ENCODE measurements at places on chromosomes 4 and X.

- no peak for DNase-seq
Observed at GRCh38 chr4:182320580-182320979, 77.4 kb downstream of the TENM3 start.

DNA sequence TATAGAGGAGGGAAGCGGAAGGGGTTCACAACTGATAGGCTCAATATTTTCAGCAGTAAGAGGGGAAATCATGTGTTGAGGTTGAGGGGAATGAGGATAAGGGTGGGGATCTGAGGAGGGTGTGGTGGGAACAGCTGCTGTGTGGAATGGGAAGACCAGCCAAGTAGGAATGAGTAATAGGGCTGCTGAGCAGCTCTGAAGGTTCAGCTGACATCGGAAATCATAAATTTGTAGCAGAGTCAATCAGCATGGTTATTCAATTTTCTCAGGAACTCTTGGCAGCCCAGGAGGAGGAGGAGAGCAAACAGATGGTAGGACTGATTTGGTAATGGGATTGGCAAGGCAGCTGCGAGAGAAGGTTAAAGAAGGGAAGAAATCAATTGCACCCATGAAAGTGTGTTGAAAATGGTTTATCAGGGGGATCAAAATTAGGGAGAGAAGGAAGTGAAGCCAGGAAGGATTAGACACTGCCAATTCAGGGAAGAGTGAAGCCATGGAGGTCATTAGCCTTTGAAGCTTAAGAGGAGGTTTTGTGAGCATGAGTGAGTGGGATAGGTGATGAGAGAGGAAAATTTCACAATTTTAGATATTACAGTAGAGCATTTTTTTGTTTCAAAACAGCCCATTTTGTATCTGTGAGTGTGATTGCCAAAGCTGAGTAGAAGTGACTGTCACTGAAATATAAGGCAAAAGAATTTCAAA is 82.6 kb downstream of the PCDH7 start:
- DNase-seq: no peak

DNA sequence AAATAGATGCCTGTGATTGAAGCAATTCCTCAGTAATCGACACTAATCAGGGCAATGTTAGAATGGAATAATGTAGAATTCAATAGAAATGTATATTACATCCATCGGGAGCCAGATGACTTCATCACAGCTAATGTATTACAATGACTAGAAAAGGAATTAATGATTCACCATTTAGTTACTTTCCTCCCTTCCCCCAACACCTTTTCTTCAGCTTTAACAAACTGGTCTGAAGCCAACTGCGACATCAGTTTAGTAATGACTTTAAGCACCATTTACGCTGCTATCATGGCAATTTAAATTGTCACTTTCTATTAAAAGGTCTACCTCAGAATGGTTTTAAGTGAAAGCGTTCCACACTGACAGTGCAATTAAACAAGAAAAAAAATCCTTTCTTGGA is 45.1 kb downstream of the SUPT20HL2 start:
- no peak for DNase-seq

DNA sequence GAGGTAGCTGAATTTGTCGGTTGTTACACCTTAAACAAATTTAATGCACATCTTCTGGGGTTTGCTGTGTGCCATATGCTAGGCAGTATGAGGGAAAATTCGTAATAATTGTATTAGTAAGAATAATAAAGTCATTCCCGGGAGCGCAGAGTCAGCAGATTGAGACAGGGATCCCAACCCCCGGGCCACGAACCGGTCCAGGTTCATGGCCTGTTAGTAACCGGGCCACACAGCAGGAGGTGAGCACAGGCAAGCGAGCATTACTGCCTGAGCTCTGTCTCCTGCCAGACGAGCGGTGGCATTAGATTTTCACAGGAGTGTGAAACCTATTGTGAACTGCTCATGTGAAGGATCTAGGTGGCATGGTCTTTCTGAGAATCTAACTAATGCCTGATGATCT is 114.9 kb downstream of the PCDH7 start:
- no peak for DNase-seq
